ENCODE measurements at places on chromosomes 4 and X. TPM values are rescaled to one million over a fixed set of nuclear protein-coding genes. Genes with fewer than 3 reads are reported as not detected.

- H3K36me3 ChIP-seq = no peaks in the 10 kb centered on the region
- H3K27ac ChIP-seq = peak overlapping the region; percentile 26
- no peak for DNase-seq
- H3K27me3 ChIP-seq = no peaks in the 10 kb centered on the region
These were observed 515.0 kb downstream of the INPP4B start for GRCh38 chr4:142331132-142331531.

Gene RNF128
- 13.3 TPM for total RNA-seq

- H3K4me1 ChIP-seq = no peaks in the 10 kb centered on the region
- DNase-seq = no peak
- H3K27me3 ChIP-seq = no peaks in the 10 kb centered on the region
These were observed 12.0 kb upstream of the LRAT start for GRCh38 chr4:154731756-154732155.

DNA sequence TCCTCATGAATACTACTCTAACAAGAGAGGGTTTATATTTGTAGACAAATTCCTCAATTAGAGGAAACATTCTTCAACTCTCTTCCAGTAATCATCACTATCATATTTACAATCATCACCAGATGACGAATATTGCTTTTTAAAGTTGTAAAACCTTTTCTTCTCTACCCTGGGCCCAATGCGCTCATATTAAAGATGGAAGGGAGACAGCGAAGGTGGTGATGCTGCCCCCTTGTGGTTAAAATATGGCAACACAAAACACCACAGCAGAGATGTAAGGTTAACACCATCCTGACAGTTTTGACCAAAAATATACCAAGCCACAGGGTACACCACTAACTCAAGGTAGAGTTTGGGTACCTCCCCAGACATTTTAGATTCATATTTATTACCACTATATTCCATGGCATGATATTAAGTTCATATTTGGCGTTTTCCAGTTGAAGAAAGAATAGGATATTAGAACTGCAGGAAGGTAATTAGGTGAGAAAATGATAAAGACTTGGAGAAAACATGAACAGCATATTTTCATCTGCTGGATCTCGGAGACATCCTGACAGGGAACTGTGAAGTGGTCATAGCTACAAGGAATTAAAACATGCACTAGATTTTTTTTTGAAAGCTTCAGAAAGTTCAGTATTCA is 72.8 kb downstream of the SLC9A7 start:
- H3K36me3 ChIP-seq = no peaks in the 10 kb centered on the region
- no peaks in the 10 kb centered on the region for H3K4me1 ChIP-seq
- peak; percentile 49 for DNase-seq
- H3K27ac ChIP-seq = no peak overlapping the region
- peaks cover 3% of the 10 kb centered on the region for H3K27me3 ChIP-seq

- no peak for DNase-seq
- H3K4me3 ChIP-seq = no peak overlapping the region
- no peak overlapping the region for H3K27ac ChIP-seq
These were observed 28.2 kb downstream of the F11 start for GRCh38 chr4:186294160-186294559.

Gene ATP8A1
- 60.3 TPM for total RNA-seq

Data from lung (tissue), 17 donors.